Osteoblast (primary cell): ENCODE measurements at places on chromosomes 4 and X. TPM values are rescaled to one million over a fixed set of nuclear protein-coding genes. Genes with fewer than 3 reads are reported as not detected.

GRCh38 chrX:11438767-11439166, 145.6 kb downstream of the AMELX start:
- DNase-seq, result no peak

DNA sequence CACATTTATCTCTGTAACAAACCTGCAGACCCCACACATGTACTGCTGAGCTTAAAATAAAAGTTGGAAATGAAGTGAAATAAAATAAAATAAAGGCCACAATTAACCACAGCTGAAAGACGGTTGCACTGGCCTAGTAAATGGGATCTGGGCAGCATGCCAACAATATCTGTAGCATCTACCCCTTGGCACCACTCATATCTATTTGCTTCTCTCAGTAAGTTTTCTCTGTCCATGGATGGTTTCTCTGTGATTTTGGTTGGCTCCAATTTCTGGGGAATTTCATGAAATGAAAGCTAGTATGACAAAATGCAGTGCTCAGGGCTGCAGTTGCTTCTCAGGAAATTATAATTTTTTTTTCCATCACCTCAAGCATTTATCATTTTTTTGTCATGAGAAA, 172.0 kb upstream of the IL15 start:
- DNase-seq, result no peak

DNA sequence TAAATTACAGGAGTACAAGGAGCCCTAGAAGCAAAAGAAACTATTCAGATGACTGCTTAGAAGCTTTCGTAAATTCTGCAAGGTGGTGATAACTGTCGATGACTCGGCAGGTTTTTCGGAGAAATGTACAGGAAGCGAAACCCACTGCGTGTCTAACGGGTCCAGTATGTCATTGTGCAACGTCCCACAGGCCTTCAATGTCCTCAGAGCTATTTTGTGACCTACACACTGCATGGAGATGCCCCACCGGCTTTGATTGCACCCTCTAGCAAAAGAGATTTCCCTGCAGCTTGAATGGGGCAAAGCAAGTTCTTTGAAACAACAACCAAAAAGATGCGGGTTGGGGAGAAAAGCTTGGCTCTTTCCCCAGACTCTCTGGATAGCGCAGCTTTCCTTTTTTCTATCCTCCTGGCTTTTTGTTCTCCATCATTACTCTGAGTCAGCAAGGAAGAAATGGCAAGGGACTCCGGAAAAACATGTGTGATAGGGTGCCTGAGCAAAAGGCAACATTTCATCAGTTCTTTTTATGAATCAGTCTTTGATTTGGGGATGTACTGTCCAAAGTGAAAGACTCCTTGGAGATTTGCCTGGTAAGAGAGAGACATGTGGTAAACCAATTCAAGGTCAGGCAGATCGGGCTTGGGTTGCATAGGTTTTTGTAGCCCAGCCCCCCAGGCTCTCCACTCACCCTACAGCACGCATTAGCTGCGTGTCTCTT, 112.0 kb upstream of the TBL1X start:
- peak; percentile 84 for DNase-seq

DNA sequence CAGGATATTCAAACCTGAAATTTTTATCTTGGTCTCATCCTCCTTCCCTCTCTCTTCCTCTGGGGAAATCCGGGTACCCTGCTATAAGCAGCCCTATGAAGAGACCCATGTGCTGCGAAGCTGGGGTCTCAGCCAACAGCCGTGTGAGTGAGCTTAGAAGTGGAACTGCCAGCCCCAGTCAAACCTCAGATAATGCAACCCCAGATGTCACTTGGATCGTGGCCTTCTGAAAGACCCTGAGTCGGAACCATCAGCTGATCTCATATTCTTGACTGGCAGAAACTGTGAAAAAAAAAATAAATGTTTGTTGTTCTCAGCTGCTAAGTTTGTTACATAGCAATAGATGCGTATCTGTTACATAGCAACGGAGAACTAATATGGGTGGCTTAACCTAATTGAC, 198.1 kb upstream of the NPY2R start:
- no peak for DNase-seq

Gene TGIF2LX
- not detected in 2 replicates for total RNA-seq

GRCh38 chr4:40395908-40396793, 61.0 kb downstream of the CHRNA9 start:
- DNase-seq, result no peak

DNA sequence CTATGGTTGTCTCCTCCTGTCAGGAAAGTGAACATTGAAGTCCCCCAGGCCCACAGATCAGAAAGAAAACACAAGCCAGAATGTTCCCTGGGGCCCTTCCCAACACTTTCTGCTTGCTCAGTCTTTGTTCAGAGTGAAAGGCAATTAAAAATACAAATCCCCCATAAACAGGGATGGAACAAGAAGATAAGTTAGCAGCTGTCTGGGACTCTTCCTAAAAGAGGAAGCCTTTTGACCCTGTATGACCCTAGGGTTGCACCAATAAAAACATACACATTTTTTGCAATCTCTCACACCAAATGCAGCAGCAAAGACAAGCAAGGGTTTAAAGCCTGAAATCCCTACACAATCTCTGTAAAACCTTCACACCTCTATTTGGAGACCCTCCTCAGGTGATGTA, 22.6 kb downstream of the IRF2 start:
- DNase-seq, result no peak

- no peak for DNase-seq
Observed at GRCh38 chr4:177256950-177257349, 52.7 kb upstream of the NEIL3 start.

- no peak for DNase-seq
Observed at GRCh38 chrX:17719711-17720110, 17.6 kb upstream of the SCML1 start.

- DNase-seq, result no peak
Observed at GRCh38 chrX:74606799-74607198, 7.6 kb downstream of the RLIM start.

DNA sequence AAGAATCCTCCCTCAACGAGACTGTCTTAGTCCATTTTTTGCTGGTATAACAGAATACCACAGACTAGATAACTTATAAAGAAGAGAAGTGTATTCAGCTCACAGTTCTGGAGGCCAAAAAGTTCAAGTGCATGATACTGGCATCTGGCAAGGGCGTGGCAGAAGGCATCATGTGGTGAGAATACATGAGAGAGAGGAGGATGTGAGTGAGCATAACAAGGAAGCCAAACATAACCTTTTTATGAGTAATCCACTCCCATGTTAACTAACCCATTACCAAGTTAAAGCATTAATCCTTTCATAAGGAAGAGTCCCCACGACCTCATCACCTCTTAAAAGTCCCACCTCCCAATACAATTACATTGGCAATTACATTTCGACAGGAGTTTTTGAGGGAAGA, 504.6 kb downstream of the IQCM start:
- DNase-seq, result no peak

Gene PCDH10
- total RNA-seq, result 3.8 and 5.1 TPM in 2 replicates

GRCh38 chr4:78288327-78288726, 231.2 kb downstream of the FRAS1 start:
- no peak for DNase-seq

GRCh38 chrX:133670383-133670782, 255.1 kb upstream of the GPC4 start:
- peak; percentile 72 for DNase-seq

- DNase-seq, result peak; percentile 54
Observed at GRCh38 chrX:40273356-40274050, 175.7 kb upstream of the BCOR start.

Gene CLGN
- total RNA-seq, result under 0.01 and 0.72 TPM in 2 replicates

Gene DCLK2
- total RNA-seq, result 11.6 and 13.6 TPM in 2 replicates

- DNase-seq, result no peak
Observed at GRCh38 chr4:7478665-7479064, 43.9 kb upstream of the PSAPL1 start.
